ENCODE measurements at places on chromosomes 11 and 22. TPM values are rescaled to one million over a fixed set of nuclear protein-coding genes. Genes with fewer than 3 reads are reported as not detected.
A peak's percentile ranks its signal among the peaks of the same experiment; 100 is the strongest.

Gene CAPN5
- 20.4 TPM for polyA plus RNA-seq

Gene RASL10A
- not detected for polyA plus RNA-seq

Gene PRDX5
- polyA plus RNA-seq: 431 TPM

Gene TEAD1
- 78.9 TPM for polyA plus RNA-seq

Gene IFITM5
- not detected for polyA plus RNA-seq

Gene RTN4RL2
- polyA plus RNA-seq: 0.27 TPM

Gene SVIP
- polyA plus RNA-seq: 6.0 TPM

Gene FGF4
- not detected for polyA plus RNA-seq

Gene OR5B17
- polyA plus RNA-seq: not detected

Gene RASD2
- not detected for polyA plus RNA-seq

Gene IGLL1
- polyA plus RNA-seq: not detected

GRCh38 chr11:128354476-128354875, 232.9 kb downstream of the ETS1 start:
- DNase-seq: no peak

GRCh38 chr11:102119997-102120396, 9.8 kb downstream of the YAP1 start:
- peak; percentile 66 for DNase-seq

- no peak for DNase-seq
Observed at GRCh38 chr11:35740061-35740799, 77.7 kb downstream of the TRIM44 start.

DNA sequence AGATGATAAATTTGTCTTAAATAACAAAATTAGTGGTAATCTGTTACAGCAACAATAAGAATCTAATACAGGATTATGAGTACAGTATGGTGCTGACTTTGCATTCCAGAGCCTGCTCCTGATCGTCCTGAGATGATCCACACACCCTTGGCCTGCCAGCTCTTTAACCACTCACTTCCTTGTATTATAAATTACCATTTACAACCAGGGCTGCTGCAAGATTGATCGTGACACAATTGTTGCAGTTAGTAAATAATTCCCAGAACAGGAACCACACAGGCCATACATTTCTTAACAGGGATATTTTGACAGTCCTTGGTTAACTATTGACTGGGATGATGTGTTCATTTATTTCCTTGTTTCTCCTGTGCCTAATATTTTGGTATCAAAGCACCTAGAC, 3.8 kb upstream of the CBLIF start:
- no peak for DNase-seq

DNA sequence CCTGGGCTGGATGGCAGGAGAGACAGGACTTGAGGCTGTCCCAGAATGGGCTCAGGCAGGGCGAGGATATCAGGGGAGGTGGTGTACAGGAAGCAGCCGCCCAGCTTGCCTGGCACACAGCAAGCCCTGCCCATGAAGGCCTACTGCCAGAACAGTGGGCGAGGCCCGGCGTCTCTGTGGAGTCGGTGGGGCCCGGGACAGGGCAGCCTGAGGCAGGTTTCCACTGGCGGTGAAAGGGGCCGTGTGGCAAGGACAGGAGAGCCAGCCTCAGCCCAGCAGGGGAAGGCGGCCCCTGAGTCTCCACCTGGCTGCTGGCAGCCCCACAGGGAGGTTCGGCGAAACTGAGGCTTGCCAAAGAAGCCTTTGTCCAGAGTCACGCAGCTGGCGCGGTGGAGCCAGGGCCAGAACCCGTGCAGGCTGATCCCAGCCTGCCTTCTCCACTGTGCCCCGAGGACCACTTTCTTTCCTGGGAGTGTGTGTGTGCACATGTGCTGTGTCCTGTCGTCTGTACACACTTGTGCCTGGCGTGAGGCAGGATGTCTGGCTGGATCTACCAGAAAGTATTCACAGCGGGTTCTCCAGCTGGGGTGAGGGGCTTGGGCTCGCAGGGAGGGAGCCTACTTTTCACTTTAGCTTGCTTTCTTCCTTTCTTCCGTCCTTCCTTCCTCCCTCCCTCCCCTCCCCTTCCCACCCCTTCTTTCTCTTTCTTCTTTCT, 1.2 kb downstream of the TSPO start:
- peak; percentile 55 for DNase-seq

DNA sequence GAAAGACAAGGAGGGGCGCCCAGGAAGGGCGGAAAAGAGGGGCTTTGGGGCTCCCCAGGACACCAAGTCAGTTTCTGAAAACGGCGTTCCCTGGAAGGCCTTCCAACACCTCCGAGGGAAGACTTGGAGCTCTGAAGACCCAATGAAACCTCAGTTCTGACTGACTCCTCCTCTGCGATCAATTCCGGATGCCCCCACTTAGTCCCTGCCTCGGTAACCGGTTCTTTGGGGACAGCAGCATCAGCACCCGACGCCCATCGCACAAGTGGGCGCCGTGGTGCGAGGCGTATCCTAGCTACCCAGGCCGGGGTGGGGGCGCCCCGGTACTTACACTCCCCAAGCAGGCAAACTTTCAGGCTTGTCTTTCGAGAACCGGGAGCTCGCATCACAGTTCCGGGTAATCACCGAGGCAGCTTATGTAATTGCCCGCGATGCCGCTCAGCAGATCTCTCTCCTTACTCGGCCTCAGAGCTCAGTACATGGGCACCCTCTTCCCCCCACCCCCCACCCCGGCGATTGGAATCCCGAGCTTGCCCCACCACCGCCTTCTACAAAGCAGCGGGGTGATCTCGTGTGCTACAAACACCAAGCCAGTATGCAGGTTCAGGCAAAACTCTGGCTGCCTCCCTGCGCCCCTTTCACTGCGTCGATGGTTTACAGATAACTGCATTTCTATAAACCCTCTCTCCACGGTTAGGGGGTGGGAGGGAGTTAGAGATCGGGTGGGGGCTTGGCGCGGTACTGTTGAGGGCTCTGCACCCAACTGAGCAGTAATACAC, 2.0 kb downstream of the TENM4 start:
- peak; percentile 46 for DNase-seq

GRCh38 chr22:32808038-32808445, 6.5 kb downstream of the TIMP3 start:
- no peak for DNase-seq

DNA sequence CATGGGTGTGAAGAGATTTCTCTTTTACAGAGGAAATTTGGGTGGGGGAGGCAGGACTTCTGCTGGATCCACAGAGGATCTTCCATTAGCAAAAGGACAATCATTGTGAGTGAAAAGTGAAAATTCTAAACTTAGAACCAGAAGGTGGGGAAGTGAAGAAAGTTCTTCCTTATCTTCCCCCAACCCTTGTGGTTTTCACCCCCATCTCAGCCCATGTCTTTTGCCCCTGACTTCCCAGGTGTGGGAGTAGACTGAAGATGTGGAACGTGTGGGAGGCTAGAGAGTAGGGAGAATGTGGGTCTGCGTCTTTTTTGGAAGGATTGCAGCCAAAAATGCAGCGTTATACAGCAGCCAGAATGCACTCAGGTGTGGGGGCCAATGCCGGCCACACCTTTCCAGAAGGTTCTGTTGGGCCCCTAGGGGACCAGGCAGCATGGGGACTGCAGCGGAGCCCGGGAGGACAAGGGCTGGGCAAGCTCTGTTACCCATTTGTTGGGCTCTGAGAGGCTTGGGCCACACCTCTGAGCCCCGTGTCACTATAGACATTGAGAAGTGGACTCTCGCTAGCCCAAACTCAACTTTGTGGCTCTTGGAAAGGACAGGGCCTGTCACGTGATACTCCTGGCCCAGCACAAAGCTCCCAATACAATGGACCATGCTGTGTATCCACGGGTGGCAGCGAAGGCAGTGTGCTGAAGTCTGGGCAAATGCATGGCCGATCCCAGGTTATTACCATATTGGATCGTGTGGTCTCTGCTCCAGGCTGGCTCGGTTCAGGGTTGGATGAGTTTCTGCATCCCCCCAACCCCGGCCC, 32.8 kb upstream of the LINC01488 start:
- no peak for DNase-seq

DNA sequence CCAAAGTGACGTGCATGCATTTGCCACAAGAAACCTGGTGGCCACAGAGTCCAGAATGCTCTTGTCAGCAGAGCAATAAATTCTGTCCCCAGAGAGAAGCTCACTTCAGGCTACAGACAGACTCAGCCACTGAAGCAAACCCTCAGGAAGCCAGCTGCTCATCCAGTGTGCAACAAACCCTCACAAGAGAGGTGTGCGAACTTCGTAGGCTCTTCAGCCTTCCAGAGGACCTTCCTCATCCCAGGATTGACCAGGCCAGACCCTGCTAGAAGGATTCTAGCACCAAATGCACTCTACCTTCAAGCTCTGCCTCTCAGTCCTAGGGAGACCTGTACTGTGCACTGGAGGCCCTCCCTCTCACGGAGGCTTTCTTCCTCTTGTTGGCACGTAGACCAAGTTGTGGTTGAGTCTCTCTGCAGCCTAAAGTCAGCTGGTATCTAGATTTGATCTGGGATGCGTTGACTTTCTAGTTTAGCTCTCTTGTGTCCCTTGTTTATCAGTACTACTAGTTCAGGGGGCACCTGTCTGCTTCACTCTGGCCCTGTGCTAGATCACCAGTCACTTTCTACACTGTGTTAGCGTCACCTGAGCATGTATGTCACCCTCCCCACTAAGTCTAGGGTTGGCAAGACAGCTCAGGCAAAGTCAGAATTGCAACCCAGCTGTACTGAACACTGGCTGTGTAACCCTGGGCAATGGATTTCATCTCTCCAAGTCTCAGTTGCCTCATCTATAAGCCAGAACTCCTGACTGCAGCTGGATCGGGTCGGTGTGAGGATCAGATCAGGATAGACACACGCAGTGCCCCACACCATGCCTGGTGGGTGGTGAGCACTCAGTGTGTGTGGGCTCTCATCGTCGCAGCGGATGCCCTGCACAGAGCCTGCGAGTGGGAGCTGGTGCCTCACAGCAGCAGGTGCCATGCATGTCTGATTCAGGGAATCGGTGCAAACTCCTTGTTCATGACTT, 22.1 kb upstream of the TMPRSS13 start:
- no peak for DNase-seq

- no peak for DNase-seq
Observed at GRCh38 chr11:95138448-95138847, 48.8 kb downstream of the ENDOD1 start.

- no peak for DNase-seq
Observed at GRCh38 chr11:64092111-64092760, 56.5 kb downstream of the FLRT1 start.

- no peak for DNase-seq
Observed at GRCh38 chr22:36858966-36859365, 1.8 kb upstream of the NCF4 start.

DNA sequence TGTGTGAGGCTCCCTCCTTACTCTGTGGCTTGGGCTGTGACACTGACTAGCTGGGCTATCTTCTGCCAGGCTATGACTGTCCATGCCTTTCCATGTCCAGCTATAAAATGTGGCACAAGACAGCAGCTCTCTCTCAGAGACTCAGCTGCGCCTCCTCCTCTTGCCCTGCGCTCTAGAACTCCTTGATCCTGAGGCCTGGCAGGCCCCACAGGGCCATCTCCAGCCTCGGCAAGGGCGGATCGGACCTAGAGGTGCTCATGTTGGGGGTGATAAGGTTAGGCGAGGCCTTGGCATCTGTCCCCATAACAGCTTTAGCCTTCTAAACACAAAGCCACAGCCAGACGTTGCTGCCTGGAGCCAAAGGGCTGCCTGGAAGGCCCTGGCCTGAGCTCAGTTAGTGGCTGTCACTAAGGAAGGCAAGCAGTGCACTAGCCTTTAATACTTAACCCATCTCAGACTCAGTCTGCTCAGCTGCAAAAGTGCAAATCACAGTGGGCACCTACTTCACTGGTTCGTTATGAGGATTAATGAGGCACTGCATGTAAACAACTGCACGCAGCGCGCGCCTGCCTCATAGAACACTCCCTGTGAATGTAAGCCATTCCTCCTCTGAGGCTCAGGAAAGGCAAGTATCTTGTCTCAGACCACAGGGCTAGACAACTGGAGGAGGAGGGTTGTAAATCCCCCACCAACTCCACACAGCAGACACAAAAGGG, 1.2 kb downstream of the GUCD1 start:
- peak; percentile 20 for DNase-seq

GRCh38 chr11:11476971-11477645, 124.1 kb upstream of the CSNK2A3 start:
- DNase-seq: no peak

DNA sequence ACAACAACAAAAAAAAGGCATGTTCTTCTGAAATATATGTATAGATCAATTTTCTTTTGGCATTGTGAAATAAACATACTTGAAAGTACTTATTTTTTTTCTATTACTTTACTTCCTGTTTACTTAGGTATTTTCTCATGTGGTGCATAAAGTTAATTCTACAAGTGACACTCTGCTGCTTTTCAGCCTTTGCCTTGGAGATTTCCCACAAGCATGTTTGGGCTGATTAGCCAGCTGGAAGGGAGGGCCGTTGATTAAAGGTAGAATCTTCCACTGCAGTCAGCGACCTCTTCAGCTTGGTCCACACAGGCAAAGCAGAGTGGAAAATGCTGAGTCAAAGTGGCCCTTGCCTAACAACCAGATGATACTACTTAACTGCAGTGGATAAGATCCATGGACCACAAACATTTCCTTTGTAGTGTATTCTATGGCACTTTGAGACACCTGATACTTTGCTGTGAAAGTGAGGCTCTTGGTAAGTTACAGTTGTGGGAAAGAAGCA, 176.0 kb downstream of the ARHGAP42 start:
- peak; percentile 78 for DNase-seq

DNA sequence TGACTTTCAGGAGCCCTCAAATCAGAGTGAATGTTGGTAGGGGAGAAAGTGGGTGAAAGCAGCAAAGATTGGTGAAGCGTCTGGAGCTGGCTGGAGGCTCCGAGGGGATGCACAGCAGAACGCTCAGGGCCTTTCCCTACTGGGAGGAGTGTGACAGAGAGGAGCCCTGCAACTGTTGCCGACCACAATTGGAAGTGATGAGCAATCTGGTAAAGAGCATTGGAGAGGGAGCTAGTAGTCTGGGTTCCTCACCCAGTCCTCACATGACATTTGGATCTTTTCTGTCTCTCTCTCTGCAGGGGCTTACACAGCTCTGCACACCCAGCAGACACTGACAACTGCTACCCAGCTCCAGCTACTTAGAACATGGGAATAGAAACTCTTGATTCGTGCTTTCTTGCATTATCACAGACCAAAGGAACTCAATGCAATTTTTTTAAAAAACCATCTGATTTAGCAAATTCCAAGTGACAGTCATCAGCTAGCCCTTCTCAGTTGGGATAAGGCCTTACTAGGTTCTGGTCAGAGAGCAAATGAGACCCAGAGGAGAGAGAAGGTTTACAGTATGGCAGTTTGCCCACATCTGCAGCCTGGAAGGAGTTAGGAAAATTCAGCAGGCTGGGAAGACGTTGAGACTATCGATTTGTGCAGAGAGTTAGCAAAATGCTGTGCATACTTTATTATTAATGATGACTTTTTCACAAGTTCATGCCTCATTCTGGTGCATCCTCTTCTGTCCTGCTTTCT, 278.0 kb upstream of the PLET1 start:
- DNase-seq: no peak

GRCh38 chr11:123616505-123617198, 37.8 kb downstream of the SCN3B start:
- peak; percentile 78 for DNase-seq

- DNase-seq: no peak
Observed at GRCh38 chr11:118186346-118187107, 10.1 kb upstream of the SCN2B start.
